ENCODE measurements at places on chromosomes 1 and 21.

- no peak for DNase-seq
These were observed 30.2 kb upstream of the KCNA2 start for GRCh38 chr1:110636149-110636935.

GRCh38 chr1:97417661-97418060 is 503.2 kb downstream of the DPYD start:
- DNase-seq: no peak

DNA sequence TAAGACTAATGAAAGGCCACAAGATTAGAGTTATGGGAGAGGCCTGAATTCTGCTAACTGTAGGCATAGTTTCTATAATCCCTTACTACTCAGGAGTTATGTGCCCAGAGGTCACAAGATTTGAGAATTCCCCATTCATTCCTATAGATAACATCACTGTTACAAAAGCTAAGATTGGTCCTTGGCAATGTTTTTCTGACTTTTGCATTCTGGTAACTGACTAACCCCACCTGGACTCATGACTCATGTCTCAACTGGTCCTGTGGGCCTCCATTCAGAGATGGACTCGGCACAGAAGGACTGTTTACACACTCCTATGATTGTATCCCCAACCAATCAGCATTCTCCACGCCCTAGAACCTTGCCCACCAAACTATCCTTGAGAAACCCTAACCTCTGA is 249.0 kb upstream of the ZP4 start:
- DNase-seq: no peak

DNA sequence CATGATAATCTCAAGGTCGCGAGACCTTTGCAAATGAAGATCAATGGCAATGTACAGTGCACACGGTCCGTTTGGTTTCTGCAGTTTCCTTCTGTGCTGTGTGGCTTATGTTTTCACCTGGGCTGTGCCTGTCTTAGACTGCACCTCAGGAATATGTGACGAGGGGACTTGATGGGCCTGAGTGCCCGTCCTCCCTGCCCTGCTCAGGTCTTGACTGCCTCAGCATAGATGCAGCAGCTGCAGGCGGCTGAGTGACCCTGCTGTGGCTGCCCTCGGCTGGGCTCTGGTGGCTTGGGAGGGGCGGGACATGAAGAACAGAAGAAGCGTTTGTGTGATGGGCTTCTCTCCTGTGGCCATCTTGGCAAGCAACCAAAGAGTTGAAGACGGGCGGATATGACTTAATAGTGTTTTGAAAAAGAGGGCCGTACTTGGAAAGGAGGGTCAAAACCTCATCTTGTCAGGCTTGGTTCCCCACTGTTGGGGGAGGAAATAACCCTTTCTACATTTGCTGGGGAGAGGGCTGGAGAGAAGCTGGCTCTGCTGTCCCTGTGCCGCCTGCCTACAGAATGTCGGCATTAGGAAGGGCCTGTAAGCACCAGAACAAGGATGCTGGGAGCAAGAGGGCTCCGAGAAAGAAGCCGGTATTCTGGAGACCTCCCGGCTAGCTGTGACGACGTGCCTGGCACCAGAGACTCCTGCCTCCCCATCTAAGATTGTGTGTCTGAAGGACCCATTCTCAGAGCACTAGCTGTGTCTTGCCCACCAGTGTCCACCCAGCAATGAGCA is 7.1 kb downstream of the MYBPHL start:
- no peak for DNase-seq

DNA sequence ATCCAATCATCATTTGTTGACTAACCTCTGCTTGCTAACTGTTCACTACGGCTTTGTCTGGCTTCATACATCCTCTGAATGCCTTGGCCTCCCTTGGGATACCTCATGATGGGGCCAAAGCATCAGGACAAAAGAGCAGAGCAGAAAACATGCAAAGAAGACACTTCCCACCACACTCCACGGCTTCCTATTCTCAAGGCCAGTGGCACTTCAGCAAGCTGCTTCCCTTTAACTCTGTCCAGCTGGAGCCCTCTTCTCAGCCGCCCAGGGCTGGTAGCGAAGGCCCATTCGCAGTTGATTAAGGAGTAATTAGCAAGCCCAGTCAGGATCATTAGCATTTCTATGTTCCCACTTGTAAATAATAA is 224.3 kb upstream of the FGGY start:
- DNase-seq: no peak

DNA sequence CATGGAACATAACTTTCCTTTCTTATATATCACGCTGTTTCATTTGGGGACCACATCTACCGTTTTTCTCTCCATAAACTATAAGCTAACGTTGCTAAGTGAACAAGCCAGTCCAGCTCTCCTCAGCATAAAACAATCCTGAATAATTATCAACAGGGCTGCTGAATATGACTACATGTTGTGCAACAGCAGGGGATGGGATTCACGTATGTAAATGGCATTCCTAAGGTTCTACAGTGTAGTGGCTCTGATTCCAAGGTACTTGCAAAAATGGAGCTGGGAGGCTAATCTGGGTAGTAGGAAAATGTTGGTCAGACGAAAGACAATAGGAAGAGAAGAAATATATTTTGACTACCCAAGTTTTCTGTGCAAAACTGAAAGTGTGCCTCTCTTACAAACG is 262.8 kb downstream of the RWDD3 start:
- DNase-seq: no peak

GRCh38 chr1:201282931-201283829 is at the start of gene PKP1:
Gene PKP1 (plus strand): TSS chr1:201283506. CDS start chr1:201283703, 197 bp downstream.
- DNase-seq: no peak

DNA sequence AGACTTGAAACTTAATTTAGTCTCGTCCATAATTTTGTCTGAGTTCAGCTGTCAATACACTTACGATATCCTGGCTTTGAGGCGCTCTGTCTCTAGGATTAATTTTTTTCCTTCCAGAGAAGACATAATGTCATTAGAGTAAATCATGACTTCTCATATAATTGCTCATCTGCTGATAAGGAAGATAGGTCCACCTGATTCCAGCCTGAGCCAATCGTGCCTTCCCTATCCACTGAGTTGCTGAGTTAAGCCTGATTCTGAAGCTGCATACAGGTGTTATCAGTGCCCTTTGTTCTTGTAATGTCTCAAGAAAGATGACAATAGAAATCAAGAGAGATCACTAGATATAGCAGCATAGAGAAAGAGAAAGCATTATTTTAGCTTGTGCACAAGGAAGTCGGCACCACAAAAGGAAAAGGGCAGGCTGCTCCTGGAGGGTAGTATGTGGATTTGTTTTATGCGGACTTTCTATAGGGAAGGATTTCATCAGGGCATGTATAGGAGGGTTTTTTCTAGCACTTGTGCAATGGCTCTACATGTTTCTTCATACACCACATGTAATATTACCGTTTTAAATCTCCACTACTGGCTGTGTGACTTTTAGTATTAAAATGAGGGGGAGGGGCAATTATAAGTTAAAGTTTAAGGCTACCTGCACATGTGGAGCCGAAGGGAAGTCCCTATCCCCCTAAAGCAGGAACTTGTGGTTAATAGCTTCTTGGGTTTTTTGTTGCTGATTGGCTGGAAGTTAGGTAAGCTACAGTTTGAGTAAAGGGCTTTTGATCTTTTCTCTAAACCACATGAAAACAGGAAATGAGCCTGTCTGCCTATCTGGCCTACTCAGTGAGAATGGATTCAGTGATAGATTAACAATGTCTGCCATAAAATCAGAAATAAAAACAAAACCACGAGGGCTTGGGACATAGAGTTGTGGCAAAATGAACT is 133.4 kb downstream of the PLPPR5 start:
- peak; percentile 36 for DNase-seq

DNA sequence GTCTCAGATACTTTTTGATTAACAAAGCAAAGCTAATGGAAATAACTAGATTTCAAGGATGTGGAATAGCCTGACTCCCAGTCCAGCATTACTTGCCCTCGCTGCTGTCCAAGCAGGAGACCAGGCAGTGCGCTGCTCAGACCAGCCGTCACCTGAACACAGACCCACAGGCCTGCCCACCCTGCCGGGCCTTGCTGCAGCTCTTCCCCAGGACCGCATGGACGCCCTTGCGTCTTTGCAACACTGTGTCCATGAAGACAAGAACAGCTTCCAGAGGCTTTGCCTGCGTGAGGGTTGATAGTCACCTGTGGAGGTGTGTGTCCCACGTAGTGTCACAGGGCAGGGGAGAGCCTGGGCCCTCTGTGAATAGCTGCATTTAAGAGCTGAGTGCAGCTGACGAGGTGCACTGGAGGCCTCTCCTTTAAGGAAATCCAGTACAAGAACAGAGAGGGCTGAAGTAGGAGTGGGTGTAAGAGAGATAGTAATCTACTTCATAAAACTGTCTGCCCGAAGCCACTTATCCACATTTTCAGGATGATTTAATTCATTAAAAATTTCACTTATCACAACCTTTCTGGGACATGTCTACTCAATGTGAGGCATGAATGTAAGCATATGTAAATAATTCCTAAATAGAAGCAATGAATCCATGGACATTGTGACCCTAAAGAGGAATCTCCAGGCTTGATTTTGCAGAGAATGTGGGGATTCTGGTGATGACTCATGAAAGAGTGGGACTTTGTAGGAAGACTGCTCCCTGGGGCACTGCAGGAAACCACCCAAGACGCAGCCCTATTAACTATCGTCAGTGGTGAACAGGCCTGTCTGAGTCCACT is 176.2 kb upstream of the RAB4A start:
- DNase-seq: no peak

- no peak for DNase-seq
These were observed 167.3 kb downstream of the KAZN start for GRCh38 chr1:14765773-14766172.

DNA sequence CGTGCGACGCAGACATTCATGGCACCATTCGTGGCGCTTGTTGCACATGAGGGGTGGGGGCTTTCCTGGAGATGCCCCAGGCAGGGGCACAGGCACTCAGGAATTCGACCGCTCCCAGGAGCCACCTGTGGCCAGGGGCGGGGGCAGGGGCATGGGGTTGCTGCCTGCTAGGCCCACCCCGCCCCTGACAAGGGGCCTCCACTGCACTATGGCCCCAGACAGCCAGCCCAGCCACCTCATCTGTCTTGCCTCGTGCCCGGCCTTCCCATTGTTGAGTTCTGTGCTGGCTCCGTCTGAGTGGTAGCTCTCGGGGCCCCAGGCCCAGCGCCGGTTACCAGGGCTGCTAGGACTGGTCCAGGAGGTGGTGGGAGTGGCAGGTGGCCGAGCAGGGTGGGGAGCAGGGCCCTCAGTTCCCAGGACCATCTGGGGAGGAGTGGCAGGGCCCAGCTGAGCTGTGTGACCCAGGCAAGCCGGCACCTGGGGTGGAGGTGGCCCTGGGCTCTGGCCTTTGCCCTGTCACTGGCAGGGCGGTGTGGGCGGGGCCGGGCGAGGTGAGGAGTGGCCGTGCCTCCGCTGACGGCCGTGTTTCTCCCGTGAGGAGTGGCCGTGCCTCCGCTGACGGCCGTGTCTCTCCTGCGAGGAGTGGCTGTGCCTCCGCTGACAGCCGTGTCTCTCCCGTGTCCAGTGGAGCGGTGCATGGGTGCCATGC is 1.9 kb downstream of the PLCH2 start:
- no peak for DNase-seq

DNA sequence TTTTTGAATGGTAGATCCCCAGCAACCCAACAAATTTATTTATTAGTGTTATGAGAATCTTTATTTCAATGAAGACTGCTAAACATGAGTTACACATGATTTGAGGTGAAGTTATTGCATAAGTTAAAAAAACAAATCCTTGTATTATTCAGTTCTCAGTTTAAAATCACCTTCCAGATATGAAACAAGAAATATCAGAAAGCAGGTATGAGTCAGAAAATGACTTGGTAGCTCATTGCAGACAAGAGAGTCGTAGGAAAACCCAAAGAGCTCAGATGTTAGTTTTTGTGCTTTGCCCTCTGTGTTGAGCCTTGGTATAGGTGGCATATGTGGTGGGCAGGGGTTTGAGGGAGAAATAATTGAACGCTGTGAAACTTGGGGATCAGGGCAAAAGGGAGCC is 339.4 kb downstream of the BRINP3 start:
- no peak for DNase-seq

DNA sequence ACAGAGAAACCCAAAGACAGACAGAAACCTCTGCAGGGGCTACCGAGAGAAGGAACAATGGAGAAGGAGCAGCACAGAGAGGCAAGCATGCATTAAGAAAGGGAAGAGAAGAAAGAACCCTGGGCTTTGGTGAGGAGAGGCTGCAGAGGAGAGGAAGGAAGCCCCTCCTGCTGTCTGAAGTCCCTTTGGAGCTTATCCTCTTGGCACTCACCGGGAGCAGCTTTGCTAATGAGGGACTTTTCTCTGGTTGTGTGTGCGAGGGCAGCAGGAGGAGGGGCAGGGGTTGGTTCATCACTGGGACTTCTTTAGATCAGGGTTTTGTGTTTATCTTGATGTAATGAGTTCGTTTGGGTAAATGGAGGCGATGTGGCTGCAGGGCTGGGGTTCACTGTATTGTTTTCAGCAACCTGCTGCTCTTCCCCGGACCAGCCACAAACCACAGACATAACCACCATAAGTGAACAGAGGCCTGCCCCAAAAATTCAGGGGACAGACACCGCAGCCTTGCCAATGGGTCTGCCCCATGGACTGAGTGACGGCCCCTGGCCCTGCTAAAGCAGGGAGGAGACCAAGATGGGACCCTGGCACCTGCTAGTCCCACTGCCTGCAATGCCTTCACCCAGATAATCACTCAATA is 100.6 kb downstream of the KCND3 start:
- no peak for DNase-seq

- DNase-seq: no peak
These were observed 301.1 kb upstream of the AJAP1 start for GRCh38 chr1:4353090-4353856.

GRCh38 chr1:111203681-111204200 is 3.3 kb upstream of the DENND2D start:
- DNase-seq: peak; percentile 86

GRCh38 chr1:230112131-230112701 is 45.2 kb downstream of the GALNT2 start:
- no peak for DNase-seq

DNA sequence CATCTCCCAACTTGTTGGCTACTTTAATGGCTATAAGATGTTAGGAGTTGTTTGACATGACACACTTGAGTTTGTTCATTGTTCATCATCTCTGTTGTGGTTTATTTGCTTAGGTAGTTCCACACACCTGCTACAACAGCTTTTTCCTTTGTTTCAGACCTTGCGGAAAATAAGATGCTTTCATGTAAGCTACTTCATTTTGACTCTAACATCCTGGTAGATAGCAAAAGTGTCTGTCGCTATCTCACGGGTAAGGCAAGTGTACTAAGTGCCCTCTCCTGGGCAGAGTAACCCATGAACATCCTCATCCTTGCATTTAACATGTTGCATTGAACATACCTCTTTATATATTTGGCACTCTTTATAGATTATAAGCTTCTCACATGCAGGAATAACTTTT is 1.6 kb upstream of the OR10T2 start:
- no peak for DNase-seq

- peak; percentile 46 for DNase-seq
These were observed 18.1 kb upstream of the ETS2 start for GRCh38 chr21:38787461-38788274.

All from T-helper 2 cell treated with Interferon-gamma antibody and Interleukin-4, amounts not matched to agents 5 μg/mL and 100 μg/mL, for 36 hours (primary cell).